ENCODE measurements at places on chromosomes 1 and 21.
A peak's percentile ranks its signal among the peaks of the same experiment; 100 is the strongest.

DNA sequence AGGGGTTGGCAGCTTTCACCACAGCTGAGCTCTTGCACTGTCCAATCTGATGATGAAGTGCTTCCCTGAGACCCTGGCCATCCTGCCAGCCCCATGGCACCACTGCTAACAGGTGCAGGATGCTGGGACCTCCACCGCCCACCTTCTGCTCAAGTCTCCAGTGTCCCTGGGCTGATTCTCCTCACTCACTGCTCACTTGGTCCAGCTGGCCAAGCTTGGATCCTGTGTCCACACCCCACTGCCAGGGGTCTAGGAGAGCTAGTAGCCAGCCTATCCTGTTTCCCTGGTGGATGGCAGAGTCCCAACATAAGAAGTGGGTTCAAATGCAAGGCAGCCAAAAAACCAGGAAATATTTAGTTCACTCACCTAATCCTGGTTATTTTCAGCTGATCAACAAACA lies 217.2 kb upstream of the IRF2BP2 start:
- DNase-seq = no peak

DNA sequence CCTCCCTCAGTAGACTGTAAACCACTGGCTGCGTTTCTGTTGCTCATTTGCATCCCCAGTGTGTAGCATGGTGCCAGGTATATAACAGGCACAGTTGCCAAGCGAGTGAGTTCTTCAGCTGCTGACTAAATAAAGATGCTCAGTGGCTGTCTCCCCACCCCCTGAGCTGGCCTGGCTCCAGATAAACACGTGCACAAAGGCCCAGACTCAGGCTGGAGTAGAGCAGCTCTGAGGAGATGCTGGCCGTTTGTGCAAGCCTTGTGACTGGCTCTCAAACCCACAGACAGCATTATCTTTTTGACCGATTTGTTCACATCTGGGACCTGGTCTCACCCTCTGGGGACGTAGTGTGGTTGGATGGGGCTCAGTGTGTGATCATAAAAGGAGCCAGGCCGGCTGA lies 7.1 kb downstream of the CHRNB2 start:
- DNase-seq = no peak

- DNase-seq = peak; percentile 53
Observed at GRCh38 chr1:43978551-43979260, at the start of gene B4GALT2. B4GALT2 (plus strand) TSS chr1:43979210; CDS start chr1:43981161, 1,951 bp downstream.

DNA sequence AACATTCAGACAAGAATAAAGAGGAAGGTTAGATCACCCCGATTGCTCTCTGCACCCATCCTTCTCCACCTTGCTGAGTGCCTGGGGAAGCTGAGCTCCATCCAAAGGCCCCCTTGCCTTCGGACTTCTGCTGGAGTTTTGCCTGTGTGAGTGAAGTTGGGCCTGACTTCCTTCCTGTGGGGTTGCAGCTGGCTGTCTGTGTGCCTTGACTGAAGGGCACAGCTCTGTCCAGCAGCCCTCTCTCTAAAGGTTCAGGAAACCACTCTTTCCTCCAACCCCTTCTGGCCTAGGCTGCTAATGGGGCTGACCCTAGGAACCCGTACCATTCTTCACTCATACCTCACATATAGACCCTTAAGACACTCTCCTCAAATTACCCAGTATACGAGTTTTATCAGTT lies 173.4 kb upstream of the HMCN1 start:
- no peak for DNase-seq

DNA sequence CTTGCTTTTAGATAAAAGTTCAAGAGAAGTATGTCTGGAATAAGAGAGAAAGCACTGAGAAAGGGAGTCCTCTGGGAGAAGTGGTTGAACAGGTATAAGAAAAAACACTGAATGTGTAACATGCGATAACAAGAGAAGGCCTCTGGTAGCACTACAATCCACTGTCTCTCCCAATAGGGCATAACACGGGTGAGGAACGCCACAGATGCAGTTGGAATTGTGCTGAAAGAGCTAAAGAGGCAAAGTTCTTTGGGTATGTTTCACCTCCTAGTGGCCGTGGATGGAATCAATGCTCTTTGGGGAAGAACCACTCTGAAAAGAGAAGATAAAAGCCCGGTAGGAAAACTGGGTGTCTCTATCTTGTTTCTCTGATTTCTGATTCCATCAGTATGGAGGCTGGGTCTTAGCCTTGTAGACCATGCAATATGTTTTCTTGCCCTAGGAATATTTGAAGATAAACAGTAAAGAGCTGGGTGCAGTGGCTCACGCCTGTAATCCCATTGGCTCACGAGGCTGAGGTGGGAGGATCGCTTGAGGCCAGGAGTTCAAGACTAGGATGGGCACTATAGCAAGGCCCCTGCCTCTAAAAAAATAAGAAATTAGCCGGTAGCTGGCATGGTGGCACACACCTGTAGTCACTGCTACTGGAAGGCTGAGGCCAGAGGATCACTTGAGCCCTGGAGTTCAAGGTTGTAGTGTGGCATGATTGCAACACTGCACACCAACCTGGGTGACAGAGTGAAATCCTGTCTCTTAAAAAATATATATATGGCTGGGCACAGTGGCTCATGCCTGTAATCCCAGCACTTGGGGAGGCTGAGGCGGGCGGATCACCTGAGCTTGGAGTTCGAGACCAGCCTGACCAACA lies 40.4 kb downstream of the DAP3 start:
- peak; percentile 58 for DNase-seq

DNA sequence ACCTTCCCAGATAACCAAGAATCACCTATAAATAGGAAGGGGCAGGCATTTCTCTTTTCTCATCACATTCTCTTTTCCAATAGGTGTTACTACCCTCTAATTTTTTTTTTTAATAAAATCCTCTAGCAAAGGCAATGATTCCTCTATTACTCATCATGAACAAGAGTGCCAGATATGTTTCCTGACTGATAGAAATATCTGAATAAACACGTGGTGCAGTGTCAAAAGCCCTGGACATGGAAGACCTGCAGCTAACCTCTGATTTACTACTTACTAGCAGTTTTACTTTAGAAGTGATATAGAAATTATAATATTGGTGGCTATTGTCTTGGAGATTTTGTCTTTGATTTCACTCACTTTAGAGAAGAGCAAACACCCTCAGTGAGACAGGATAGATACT lies 194.6 kb upstream of the SAMSN1 start:
- DNase-seq = no peak

GRCh38 chr1:119136401-119136800 lies 4.1 kb downstream of the WARS2 start:
- DNase-seq = no peak

- no peak for DNase-seq
Observed at GRCh38 chr1:67143966-67144365, 9.2 kb upstream of the C1orf141 start.

GRCh38 chr1:225710804-225711203 lies 57.9 kb upstream of the ENAH start:
- no peak for DNase-seq

DNA sequence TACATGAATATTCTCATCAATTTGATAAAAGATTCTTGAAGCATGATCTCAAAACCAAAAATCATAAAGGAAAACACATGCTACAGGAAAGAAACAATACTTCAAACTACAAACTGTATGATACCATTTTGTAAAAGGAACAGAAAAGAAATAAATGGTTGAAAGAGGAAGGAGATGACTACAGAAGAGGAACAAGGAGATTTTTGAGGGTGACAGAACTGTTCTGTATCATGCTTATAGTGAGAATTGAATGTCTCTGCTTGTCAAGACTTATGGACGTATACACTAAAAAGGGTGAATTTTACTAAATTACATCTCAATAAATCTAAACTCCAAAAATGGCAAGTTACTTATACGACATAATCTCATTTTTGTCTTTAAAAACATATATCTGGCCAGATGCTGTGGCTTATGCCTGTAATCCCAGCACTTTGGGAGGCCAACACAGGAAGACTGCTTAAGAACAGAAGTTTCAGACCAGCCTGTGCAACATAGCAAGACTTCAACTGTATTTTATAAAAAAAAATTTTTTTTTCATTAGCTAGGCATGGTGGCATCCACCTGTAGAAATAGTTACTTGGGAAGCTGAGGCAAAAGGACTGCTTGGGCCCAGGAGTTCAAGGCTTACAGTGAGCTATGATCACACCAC lies 125.4 kb downstream of the EIF4G3 start:
- DNase-seq = no peak

DNA sequence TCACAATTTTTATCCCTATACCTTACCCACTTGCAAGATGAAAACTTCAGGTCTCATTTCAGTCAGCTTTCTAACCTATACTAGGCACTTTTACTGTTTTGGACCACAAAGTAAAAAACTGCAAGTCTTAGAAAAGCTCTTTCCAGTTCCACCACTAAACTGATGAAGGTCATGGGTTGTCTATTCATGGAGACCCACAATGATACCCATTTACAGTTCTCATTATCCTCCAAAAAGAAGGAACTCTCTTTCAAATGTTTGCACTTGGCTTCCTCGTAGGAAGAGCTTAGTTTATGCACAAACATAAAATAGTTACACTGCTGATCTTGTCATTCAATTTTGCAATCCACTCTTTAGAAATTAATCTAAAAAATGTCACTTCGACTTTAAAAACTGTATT lies 9.3 kb downstream of the ZNF281 start:
- DNase-seq = no peak

All from aorta (tissue), 5 donors.